ENCODE measurements at places on chromosomes 7 and 10. TPM values are rescaled to one million over a fixed set of nuclear protein-coding genes. Genes with fewer than 3 reads are reported as not detected.

NKX1-2 gene
- 0.25 TPM for total RNA-seq

PRSS1 gene
- total RNA-seq: not detected

CYP3A7 gene
- not detected for total RNA-seq

ASB4 gene
- under 0.01 TPM for total RNA-seq

MMP21 gene
- 0.25 TPM for total RNA-seq

NPC1L1 gene
- not detected for total RNA-seq
